Activated naive CD4-positive, alpha-beta T cell treated with anti-CD3 and anti-CD28 coated beads for 36 hours (primary cell): ENCODE measurements at places on chromosomes 3 and 15. TPM values are rescaled to one million over a fixed set of nuclear protein-coding genes. Genes with fewer than 3 reads are reported as not detected.
A peak's percentile ranks its signal among the peaks of the same experiment; 100 is the strongest.

DNA sequence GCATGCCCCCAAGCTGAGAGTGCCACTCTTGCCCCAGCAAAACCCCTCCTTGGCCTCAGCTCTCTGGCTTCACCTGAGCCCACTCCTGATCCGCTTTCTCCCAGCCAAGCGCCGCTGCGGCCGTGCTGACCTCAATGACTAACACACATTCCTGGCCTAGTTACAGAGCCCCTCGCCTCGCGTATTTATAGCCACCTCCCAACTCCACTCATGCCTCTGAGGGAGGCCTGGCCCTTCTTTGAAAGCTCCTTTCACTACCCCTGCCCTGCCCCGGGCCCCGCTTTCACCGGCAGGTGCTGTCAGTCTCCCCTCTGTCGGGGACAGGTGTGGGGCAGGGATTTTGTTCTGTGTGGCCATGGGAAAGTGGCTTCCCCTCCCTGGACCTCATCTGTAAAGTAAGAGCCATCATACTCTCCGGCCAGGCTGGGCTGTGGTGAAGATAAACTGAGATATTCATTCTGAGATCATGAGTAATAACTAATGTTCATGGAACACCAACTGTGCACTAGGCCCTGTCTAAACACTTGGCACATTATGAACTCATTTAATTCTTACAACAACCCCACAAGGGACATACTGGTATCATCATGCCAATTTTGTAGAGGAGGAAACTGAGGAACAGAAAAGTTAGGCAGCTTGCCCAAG lies 13.2 kb upstream of the ATP2B2 start:
- H3K36me3 ChIP-seq: no peaks in the 10 kb centered on the region
- no peak overlapping the region for H3K4me3 ChIP-seq
- no peak for DNase-seq
- no peak overlapping the region for H3K27ac ChIP-seq

DNA sequence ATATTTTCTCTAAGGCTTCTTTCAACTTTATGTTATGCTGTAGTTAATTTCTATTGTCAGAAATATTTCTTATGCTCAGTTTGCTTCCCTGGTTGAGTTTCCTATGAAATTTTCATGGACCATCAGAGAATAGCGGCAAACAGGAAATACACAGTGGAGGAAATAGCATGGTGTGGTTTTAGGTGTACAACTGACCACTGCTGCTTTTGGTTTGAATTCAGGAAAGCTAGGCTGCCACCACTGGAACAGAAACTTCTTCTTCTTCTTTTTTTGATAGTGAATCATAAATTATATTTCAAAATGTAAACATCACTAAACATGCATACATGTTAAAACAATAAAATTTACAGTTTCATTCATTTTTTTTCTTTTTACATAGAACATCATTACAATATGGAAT lies 316.6 kb upstream of the TGFBR2 start:
- no peak overlapping the region for H3K27ac ChIP-seq
- H3K4me3 ChIP-seq: no peak overlapping the region
- no peaks in the 10 kb centered on the region for H3K27me3 ChIP-seq
- H3K36me3 ChIP-seq: no peaks in the 10 kb centered on the region
- H3K4me1 ChIP-seq: peaks cover 38% of the 10 kb centered on the region
- DNase-seq: no peak

- H3K27ac ChIP-seq: no peak overlapping the region
- peaks cover under 1% of the 10 kb centered on the region for H3K4me1 ChIP-seq
- H3K27me3 ChIP-seq: no peaks in the 10 kb centered on the region
- no peaks in the 10 kb centered on the region for H3K36me3 ChIP-seq
- H3K4me3 ChIP-seq: no peak overlapping the region
Observed at GRCh38 chr15:65055201-65055870, 10.1 kb downstream of the SLC51B start.

DNA sequence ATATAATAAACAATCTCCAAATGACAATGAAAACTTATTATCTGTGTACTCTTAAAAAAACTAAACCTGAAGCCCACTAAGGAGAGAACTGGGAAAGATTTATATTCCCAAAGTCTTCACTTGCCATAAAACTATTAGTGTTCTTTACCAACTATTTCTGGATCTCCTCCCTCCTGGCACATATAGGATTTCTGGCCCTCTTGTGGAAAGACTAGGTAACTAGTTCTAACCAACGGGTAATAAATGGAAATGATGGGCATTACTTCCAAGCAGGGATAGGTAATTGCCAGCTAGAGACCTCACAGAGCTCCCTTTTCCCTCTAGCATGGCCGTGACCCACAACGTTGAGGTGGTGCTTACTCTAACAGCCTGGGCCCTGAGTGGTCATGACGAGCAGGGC lies 110.1 kb downstream of the DNAH12 start:
- H3K27me3 ChIP-seq: no peaks in the 10 kb centered on the region
- H3K4me3 ChIP-seq: no peak overlapping the region
- no peak for DNase-seq
- H3K27ac ChIP-seq: no peak overlapping the region
- no peaks in the 10 kb centered on the region for H3K36me3 ChIP-seq

- no peak overlapping the region for H3K4me3 ChIP-seq
- no peaks in the 10 kb centered on the region for H3K36me3 ChIP-seq
- peak; percentile 21 for DNase-seq
Observed at GRCh38 chr15:80418892-80419537, 14.8 kb downstream of the ARNT2 start.

- H3K36me3 ChIP-seq: peaks cover 28% of the 10 kb centered on the region
- H3K4me1 ChIP-seq: peaks cover 11% of the 10 kb centered on the region
- no peak for DNase-seq
Observed at GRCh38 chr3:30702828-30703397, 96.5 kb downstream of the TGFBR2 start.

DNA sequence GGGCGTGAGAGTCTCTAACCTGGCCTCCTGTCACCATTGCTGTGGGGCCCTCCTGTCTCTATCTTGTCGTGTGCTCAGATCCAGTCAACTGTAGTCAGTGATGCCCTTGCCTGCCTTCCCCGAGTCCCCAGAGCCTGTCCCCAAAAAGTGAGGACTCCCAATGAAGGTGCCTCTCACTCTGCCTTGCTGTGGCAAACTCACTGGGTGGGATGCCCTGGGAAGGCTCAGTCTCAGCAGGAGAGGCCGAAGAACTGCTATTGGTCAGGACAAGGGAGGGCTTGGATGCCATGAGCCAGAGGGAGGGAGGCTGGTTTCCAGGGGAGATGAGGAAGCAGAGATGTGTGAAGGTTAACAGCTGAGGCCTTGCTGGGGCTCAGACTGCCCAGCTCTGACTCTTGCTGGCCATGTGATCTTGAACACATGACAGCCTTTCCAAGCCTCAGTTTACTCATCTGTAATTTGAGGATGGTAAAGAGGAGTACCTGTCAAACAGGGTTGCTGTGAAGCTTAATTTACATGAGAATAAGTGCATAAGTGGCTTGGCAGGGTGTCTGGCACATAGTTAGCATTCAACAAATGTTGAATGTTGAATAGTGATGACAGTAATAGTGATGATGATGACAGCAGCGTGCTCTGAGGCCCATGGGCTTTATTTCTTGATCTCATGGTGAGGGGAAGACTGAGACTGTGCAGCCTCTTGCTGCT lies 8.2 kb downstream of the KY start:
- peaks cover 2% of the 10 kb centered on the region for H3K27me3 ChIP-seq
- no peak for DNase-seq
- no peaks in the 10 kb centered on the region for H3K4me1 ChIP-seq
- no peak overlapping the region for H3K4me3 ChIP-seq
- H3K36me3 ChIP-seq: no peaks in the 10 kb centered on the region

Gene SYNPR
- total RNA-seq: not detected
